Pulmonary artery endothelial cell (primary cell): ENCODE measurements at places on chromosomes 16 and 17. TPM values are rescaled to one million over a fixed set of nuclear protein-coding genes. Genes with fewer than 3 reads are reported as not detected.

The CCL14 gene
- total RNA-seq = 18.8 and 21.8 TPM in 2 replicates

The DPEP2 gene
- 0.42 TPM in 1 of 2 replicates, not detected in the other for total RNA-seq

The SLX4 gene
- total RNA-seq = 2.8 and 4.0 TPM in 2 replicates

The LGALS3BP gene
- 2.3 and 4.1 TPM in 2 replicates for total RNA-seq

The CDH16 gene
- total RNA-seq = not detected in 2 replicates

The FBXO39 gene
- total RNA-seq = 0.28 and 1.4 TPM in 2 replicates

The RND2 gene
- 0.35 and 0.46 TPM in 2 replicates for total RNA-seq

- DNase-seq = no peak
Observed at GRCh38 chr17:27751622-27752490, 48.5 kb downstream of the NOS2 start.

DNA sequence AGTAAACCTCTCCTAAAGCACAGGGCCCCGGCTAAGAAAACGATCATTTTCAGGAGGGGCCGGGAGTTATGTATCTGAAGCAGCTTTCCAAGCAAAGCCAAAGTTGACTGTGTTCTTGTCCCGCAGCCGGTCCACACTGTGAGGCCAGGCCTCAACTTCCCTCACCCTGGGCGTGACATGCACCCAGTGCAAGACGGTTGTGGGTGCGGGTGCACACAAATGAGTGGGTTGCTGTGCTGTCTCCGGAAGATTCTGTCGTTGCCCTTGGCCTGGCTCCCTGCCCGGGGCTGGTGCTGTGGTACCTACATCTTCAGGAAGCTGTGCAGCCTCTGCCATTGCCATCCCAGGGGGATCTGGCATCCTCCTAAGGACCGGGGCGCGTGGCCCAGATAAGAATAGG, 16.6 kb downstream of the MLYCD start:
- DNase-seq = no peak

DNA sequence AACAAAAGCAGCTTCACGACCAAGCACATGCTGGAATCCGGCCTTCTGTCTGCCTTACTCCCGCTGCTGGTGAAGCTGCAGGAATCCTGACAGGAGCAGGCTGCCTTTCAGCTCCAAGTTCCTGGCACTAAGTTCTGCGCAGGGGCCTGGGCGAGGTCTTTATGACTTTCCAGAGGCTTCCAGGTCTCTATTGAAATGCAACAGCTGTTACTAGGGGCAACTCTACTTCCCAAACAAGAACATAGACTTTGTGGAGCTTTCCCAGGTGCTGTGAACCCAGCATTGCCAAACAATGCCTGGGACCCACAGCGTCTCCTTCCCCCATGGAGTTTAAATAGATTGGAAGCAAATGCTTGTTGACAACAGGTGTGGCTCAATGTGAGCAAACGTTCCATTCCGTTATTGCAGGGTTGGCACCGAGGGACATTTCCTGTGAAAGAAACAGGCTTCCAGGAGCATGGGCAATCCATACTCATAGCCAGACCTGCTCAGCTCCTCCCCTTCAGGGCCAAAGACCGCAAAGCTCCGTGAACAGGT, 156.0 kb downstream of the CDH13 start:
- no peak for DNase-seq

GRCh38 chr16:10123141-10123540, 59.1 kb downstream of the GRIN2A start:
- DNase-seq = no peak

DNA sequence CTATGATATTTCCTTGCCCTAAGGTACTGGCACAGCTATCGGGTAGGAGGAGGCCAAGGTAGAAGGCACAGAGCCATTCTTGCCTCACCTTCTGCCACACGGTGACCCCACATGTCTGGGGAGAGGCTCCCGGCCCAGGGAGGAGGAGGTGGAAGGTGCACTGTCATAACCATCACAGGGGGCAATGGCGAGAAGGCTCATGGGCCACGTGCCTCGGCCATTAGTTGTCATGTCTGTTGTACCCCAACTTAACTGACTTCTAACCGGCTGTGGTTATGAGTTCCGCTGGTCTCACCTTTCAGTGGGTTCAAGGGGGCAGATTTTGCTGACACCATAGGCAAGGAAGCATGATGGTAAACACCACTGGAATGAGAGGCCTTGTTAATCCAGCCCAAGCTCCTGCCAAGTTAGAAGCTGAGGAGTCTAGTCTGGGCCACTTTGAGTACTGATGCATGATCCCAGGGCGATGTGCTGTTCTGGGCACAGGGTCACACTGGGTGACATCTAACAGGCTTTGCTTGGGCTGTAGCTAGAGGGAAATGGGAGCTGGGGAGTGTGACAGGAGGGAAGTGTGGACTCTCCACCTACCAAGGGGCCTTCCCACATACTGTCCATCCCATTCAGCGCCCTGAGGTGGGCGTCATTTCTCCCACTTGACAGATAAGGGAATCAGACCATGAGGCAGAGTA, 39.6 kb downstream of the HLF start:
- no peak for DNase-seq

DNA sequence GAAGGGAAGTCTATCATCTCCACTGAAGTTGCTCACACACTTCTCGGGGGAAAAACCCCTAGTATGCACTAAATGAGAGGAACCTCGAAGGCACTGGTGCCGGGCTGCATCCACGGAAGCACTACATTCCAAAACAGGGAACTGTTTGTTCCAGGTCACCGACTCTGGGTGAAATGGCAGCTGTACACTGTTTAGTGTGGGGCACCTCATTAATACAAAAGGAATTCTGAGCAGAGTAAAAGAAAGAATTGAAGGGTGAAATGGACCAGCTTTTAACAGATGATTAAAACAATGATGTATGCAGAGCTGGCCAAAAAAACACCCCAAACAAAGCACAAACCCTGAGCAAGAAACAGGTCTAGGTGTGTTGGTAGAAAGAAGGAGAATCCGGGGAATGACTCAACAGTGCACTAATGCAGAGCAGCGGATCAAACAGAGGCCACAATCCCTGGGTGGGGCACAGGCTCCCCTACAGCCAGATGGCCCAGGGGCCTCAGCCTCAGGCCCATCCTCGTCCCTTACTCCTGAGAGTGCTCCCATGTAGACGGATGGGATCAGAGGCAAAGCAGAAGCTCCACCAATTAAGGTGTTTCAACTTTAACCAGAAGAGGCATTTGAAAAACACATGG, 161.5 kb downstream of the ZFHX3 start:
- DNase-seq = no peak

DNA sequence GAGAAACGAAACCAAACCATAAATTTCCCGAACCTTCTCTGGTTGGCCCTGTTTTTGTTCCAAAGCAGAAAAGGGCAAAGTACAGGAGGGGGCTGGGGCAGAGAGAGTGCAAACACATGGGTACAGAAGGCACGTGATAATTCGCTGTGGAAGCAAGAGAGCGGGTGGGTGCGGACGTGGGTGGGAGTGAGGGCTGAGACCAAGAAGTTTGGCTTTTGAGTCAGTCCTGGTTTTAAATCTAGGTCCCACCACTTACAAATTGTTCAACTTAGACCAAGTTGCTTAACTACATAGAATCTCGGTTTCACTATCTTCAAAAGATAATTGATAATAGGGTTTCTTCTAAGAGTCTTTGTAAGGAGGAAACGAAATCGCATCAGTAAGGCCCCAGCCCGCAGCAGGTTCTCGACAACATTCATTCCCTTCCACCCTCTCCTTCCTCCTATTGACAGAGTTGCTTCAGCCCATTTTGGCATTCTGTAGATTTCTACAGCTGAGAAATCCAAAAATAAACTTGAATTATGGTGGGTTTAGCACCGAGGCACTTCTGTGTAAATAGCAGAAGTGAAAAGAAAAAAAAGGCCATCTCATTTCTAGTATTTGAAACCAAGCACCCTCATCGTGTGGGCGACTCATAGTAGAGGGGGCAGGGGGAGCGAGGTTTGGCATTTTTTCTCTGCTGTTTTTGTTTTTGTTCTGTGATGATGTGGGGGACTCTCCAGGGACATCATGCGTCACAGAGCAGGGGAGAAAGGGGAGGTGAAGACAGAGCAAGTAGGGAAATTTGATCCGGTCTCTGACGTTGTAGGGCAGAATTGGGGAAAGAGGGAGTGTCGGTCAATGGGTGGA, 33.6 kb upstream of the CCR7 start:
- no peak for DNase-seq
